ENCODE measurements at places on chromosomes 5 and 9. TPM values are rescaled to one million over a fixed set of nuclear protein-coding genes. Genes with fewer than 3 reads are reported as not detected.
A peak's percentile ranks its signal among the peaks of the same experiment; 100 is the strongest.

- DNase-seq = no peak
- H3K36me3 ChIP-seq = peaks cover 3% of the 10 kb centered on the region
- H3K4me3 ChIP-seq = no peak overlapping the region
- H3K4me1 ChIP-seq = peaks cover 19% of the 10 kb centered on the region
- peaks cover 3% of the 10 kb centered on the region for H3K27me3 ChIP-seq
These were observed 142.8 kb downstream of the TMEM38B start for GRCh38 chr9:105836936-105837660.

DNA sequence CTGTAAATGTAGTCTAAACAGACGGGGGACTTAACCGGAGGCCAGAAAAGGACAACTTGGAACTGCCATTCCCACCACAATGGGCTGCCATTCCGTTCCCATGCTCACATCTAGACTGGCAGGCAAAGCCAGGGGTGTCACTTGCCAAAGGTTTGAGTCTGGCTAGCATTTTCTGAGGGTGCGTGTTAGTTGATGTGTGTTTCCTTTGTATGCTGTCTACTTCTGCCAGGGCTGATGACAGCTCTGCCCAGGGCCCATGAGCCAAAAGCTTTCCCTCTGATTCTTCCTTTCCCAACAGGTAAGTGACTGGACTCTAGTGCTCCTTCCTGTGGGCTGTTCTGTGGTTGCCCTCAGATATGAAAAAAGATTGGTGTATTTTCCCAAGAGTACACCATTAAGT, 68.0 kb downstream of the ZNF608 start:
- H3K27me3 ChIP-seq = peaks cover 12% of the 10 kb centered on the region
- no peaks in the 10 kb centered on the region for H3K36me3 ChIP-seq
- no peak for DNase-seq
- no peaks in the 10 kb centered on the region for H3K4me1 ChIP-seq

GRCh38 chr9:137705906-137706305, 87.1 kb downstream of the EHMT1 start:
- H3K27me3 ChIP-seq = peaks cover 2% of the 10 kb centered on the region
- H3K36me3 ChIP-seq = peaks cover 12% of the 10 kb centered on the region
- H3K4me3 ChIP-seq = peak overlapping the region; percentile 70

GRCh38 chr5:132019857-132020555, 8.5 kb upstream of the ACSL6 start:
- H3K36me3 ChIP-seq = no peaks in the 10 kb centered on the region
- peak overlapping the region; percentile 22 for H3K4me3 ChIP-seq
- H3K27me3 ChIP-seq = peaks cover 4% of the 10 kb centered on the region
- H3K4me1 ChIP-seq = peaks cover 38% of the 10 kb centered on the region
- H3K27ac ChIP-seq = peak overlapping the region; percentile 89

- H3K4me3 ChIP-seq = no peak overlapping the region
- peaks cover 9% of the 10 kb centered on the region for H3K27me3 ChIP-seq
- no peak overlapping the region for H3K27ac ChIP-seq
These were observed 1.7 kb upstream of the PTPN3 start for GRCh38 chr9:109499631-109500410.

STARD4 gene
- polyA plus RNA-seq = 11.8 TPM

SEMA6A gene
- polyA plus RNA-seq = 0.80 TPM

C5orf24 gene
- 20.5 TPM for polyA plus RNA-seq

LRRC14B gene
- not detected for polyA plus RNA-seq

Data from immature natural killer cell (primary cell).